Right atrium auricular region (tissue), 2 donors: ENCODE measurements at places on chromosomes 2 and 18.
A peak's percentile ranks its signal among the peaks of the same experiment; 100 is the strongest.

DNA sequence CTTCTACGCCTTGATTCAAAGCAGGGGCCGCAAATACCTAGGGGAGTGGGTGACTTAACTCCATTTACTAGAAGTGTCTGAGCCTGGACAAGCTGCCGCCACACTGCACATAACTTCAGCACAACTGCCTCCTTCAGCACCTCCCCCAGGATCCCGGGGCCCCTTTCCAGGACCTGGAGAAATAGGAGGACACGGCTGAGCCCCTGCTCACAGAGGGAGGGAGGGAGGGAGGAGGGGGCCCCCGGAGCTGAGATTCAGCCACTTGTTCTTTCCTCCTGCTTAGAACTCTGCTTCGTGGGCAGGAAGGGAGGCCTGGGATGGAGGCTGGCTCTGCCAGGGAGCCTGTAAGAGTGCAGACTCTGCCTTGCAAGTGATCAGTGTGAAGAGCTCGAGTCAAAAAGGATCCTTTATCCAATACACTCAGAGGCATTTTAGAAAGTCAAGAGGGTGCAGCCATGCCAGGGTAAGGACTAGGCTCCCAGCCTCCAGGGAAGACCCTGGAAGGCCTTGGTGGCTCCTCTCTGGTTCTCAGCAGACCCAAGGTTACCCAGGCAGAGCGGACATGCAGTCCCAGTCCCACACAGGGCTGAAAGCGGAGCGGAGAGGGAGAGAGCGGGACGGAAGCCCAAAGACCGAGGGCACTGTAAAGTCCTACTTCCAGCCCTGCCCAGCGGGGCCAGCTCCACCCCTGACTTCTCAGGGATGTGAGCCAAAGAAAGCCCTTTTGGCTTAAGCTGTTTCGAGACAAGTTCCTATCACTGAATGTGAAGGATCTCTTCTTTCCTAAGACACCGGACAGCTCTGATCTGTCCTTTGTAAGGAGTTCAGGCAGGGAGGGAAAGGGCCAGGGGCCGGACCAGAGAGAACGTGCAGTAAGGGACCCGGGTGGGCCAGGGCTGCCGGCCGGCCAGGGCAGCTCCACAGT, 8.6 kb upstream of the ARMC9 start:
- DNase-seq, result peak; percentile 80

GRCh38 chr2:139790807-139791752, 1010.9 kb upstream of the NXPH2 start:
- no peak for DNase-seq

GRCh38 chr2:85133751-85134254, 611 bp downstream of the TCF7L1 start:
- DNase-seq, result peak; percentile 68

- DNase-seq, result no peak
These were observed 102.3 kb downstream of the LIPG start for GRCh38 chr18:49663899-49664890.

GRCh38 chr2:195575879-195576401, 81.1 kb upstream of the SLC39A10 start:
- DNase-seq, result no peak

DNA sequence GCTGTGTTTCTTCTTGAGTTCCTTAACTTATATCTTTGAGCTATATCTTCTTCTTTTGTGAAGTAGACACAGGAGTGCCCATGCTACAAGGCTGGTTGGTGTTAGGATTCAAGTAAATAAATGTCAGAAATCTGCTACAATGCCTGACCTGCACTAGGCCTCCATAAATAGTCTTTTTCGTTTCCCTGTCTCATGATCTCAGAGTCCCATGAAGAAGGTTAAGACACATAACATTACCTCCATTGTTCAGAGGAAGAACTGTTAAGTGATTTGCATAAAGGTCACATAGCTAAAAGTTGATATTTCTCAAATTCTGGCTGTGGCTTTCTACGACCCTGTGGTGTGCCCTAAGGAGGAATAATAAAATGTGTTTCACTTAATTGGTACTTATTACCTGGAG, 228.4 kb downstream of the KCNS3 start:
- no peak for DNase-seq

DNA sequence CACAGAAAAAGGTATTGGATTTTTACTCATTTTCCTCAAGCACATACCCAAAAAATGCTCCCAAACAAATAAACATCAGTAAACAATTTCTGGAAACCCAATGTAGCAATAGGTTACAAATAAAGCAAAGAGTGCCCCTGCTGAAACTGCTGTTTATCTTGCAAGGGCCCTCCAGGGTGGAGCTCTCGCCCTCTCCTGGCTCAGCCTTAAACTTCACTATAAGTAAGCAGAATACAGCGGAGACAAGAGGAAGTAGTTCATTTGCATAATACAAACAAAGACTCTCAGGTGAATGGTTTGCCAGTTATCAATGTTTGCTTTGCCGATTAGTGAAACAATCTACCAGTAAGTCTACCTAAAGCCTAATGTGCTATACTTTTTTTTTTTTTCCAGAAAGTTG, 437.6 kb downstream of the DLGAP1 start:
- no peak for DNase-seq

GRCh38 chr2:2889646-2890045, 488.0 kb downstream of the EIPR1 start:
- no peak for DNase-seq

- no peak for DNase-seq
These were observed 43.1 kb downstream of the PELI1 start for GRCh38 chr2:64101141-64101591.

DNA sequence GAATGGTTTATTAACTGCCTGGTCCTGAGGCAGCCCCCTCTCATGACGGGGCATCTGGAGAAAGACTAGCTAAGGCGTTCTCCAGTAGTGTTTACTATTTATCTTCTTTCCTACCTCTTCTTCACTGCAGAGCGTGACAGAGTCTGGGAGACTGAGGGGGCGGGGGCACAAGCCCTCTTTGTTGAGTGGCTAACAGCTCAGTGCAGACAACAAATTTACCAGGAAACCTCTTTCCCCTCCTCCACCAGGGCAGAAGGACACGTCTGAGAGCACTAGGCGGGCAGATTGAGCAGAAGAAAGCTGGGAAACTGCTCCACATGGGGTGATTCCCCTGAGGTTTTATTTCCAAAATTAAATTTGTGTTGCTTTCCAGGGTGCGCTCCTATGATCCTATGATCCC, 322.1 kb downstream of the CNTNAP5 start:
- DNase-seq, result no peak

DNA sequence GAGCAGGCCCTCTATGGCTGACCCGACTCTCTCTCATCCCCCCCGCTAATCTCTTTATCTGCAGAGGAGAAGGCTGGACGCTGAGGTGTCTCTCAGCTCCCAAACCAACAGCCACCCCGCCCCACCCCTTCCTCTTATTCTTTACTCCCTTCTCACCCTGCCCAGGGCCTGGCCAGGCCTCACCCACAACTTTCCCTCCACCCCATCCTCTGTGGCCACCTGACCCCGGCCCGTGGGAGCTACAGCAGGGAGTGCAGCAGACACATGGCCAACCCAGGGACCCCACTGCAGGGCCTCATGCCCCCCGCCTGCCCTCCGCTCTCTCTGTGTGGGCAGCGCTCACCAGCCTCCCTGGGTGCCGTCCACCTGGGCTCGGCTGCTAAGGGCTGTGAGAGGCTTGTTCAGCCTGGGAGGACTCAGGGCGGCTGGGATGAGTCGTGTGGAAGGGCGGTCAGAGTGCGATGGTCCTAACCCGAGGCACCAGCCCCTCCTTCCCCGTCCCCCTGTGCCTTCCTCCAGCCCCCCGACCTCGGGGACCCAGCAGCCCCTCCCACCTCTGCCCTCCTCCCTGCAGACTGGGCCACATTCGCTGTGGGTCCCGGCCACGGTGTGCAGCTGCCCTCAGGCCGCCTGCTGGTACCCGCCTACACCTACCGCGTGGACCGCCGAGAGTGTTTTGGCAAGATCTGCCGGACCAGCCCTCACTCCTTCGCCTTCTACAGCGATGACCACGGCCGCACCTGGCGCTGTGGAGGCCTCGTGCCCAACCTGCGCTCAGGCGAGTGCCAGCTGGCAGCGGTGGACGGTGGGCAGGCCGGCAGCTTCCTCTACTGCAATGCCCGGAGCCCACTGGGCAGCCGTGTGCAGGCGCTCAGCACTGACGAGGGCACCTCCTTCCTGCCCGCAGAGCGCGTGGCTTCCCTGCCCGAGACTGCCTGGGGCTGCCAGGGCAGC, 6.8 kb downstream of the NEU4 start:
- no peak for DNase-seq

DNA sequence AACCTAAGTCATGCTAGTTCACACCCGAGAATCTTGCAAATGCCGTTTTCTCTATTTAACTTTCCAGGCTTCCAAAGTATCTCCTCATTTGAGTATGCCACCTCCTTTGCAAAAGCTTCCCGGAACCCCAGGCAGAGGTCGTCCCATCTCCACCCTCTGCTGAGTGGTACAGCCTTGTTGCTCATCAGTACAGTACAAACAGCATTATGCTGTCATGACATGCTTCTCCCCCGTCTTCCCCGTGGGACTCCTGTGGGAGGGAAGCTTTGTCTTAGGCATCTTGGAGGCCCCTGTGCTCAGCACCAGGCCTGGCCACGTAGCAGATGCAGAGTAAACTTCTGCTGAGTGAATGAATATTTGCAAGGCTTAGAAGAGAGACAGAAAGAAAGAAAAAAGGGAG, 102.7 kb downstream of the CDCA7 start:
- no peak for DNase-seq

- DNase-seq, result no peak
These were observed 1300.5 kb upstream of the DDX18 start for GRCh38 chr2:116513991-116514390.
